ENCODE measurements at places on chromosomes 6 and 20.

DNA sequence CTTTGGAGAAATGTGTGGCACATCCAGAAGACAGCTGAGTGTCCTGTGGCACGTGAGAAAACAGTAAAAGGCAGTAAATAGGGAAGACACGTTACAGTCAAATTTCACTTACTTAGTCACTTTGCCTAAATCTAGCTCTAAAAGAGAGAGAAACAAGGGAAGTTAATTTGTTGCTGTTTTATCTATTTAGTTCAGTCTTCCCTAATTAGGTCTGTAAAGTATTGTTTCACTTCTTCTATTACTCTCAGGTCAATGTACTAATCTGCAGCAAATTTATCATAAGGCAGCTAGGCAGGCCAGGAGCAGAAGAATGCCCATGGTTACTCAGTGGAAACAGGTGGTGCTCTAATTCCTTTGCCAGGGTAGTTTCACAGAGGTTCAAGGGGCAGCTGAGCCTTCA is 124.3 kb upstream of the CNR1 start:
- DNase-seq: no peak

- DNase-seq: no peak
Observed at GRCh38 chr6:37636116-37636515, 61.6 kb downstream of the MDGA1 start.

GRCh38 chr20:58747211-58747610 is 54.6 kb downstream of the NPEPL1 start:
- no peak for DNase-seq

DNA sequence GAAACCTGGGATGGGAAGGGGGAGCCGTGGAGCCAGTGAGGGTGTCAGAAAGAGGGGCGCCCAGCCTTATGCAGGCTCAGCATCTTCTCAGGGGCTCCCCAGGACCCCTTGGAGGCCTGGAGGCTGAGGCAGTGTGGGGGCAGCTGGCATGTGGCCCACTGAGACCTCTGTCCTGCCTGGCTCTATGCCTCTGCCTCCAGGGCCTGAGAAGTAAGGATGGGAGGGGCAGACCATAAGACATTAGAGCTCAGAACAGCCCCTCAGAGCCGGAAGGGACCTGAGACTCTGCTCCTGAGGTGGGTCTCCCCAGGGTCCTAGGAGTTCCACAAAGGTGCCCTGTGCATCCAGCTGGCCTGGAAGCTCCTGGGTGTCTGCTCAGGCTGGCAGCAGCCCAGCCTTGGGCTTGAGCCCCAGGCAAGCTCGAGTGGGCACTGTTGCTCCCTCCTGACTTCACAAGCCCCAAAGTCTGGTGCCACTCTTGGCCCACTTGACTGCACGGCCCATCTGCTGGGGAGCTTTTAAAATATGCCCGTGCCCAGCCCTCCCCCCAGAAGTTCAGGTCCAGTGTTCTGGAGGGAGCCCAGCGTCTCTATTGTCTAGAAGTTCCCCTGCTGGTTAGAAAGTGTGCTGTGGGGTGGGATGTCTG is 126.8 kb downstream of the GRM4 start:
- no peak for DNase-seq

DNA sequence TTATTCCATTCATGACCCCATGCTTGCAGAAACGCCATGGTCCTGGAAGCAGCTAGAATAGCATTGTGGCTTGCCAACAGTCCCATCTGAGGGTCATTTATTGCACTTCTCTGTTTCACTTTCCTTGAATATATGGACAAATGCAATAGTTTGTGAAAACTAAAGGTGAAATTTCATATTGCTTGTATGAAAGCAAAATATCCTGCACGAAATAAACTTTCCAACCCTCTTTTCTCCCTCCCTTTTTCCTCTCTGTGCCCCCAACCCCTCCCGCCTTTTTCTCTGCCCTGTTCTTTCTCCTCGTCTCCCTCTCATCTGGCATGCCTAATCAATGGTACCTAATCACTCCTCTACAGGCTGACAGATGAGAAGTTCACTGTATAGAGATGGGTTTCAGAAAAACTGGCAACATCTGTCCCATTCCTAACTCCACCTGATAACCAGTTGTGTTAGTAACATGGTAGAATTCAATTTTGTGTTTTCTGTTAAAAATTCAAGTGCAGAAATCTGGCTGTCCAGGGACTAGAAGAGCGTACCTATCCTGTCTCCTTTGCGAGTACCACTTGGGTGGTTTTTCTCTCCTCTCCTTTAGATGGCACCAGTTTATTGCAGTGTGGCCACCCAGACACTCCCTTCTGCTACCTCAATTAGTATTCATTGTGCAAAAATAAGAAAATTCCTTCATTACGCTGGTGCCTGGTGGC is 198.6 kb downstream of the FOXA2 start:
- no peak for DNase-seq

DNA sequence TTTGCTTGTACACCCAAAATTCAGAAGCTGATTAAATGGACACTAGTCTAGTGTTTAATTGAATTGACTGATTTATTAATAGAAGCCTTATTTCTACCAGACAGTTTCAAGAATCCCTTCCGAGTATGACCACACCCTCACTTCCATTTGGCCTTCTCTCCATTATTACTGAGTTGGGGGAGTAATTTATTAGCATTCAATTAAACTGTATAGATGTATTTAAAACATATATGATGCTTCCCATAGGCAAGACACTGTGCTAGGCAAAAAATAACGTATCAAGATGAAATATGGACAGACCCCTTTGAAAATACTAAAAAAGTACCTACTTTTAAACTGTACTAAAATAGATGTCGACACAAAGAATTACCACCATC is 112.9 kb upstream of the PHACTR1 start:
- no peak for DNase-seq

DNA sequence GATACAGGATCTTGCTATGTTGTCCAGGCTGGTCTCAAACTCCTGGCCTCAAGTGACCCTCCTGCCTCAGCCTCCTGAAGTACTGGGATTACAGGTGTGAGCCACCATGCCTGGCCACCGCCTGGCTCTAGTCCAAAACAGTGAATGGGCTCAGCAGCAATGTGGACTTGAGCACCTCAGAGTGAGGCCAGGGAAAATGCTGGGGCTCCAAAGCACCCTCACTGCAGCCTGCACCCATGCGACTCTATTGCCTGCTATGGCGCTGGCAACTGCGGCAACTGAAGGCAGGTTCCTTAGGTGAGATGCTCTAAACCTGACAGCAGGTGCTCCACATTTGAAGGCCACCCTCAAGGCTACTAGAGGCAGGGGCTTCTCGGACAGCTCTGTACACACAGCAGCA is 26.5 kb downstream of the MAP1LC3A start:
- DNase-seq: no peak

- DNase-seq: no peak
Observed at GRCh38 chr20:2759603-2760296, 40.7 kb downstream of the CPXM1 start.

- DNase-seq: no peak
Observed at GRCh38 chr6:11926594-11927407, 85.3 kb upstream of the HIVEP1 start.

- DNase-seq: no peak
Observed at GRCh38 chr6:131029626-131030297, 33.3 kb downstream of the EPB41L2 start.

DNA sequence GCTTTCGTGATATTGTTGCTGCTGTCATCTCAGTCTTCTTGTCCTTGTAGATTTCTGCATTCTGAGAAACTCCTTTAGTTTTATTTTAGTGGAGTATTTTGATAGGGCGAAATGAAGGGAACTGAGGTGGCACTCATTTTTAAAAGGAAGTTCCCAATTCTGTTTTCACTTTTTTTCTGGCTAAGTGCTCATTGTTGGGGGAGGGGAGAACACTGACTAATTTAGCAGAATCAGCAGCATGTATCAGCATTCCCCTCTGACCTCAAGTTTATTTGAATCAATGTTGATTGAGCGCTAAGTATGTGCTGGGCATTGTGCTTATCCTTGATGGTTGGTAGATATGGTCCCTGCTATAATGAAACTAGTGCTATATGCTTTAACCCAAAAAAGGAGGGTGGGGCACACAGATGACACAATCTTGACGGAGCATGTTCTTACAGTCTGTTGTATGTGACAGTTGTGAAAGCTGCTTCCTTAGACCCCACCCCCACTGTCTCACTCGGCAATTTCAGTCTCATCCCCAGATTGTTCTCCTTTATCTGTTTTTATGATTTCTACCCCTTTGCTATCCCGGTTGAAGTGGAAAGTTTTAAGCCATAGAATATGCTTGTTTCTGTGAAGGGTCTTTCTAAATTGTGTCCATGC is 262.4 kb downstream of the SOX4 start:
- DNase-seq: no peak

DNA sequence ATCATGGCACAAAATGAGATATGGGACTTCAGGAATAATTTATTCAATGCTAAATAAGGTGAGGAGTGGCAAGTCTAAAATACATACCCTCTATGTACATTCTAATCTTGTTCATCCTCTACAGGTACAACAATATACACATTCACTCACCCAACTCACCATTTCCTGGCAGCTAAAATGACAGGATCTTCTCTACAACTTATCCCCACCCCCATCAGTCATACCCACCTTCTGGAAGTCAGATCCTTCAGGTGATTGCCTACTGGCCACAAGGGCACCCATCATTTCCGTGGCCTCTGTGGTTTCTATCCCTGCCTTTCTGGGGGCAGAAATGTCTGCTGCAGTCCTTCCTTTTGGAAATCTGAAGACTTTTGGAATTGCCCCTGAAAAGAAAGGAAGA is 22.8 kb upstream of the CRIP3 start:
- DNase-seq: no peak

DNA sequence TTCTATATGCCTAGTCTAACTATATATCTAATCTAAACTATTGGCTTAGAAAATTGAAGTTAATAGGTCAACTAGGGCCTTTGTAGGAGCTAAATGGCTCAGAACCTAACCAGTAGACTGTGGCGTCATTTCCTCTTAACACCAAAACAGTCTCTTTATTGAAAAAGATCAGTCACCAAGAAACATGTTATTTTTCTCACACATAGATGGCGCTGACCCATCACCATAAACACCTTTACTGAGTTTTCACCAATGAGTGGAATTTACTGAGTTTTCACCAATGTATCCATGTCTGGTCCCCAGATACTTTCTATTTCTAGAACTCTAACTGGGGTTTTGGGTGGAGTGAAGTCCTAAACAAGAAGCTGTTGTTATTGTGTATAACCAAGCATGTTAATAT is 636.0 kb downstream of the BCKDHB start:
- peak; percentile 27 for DNase-seq

GRCh38 chr6:2147766-2148448 is 97.5 kb downstream of the GMDS start:
- DNase-seq: no peak

- DNase-seq: no peak
Observed at GRCh38 chr6:108841377-108841855, 6.8 kb upstream of the ARMC2 start.

All from AG09309 (cell line).